KBM-7 (cell line): ENCODE measurements at places on chromosomes 6 and 20.

DNA sequence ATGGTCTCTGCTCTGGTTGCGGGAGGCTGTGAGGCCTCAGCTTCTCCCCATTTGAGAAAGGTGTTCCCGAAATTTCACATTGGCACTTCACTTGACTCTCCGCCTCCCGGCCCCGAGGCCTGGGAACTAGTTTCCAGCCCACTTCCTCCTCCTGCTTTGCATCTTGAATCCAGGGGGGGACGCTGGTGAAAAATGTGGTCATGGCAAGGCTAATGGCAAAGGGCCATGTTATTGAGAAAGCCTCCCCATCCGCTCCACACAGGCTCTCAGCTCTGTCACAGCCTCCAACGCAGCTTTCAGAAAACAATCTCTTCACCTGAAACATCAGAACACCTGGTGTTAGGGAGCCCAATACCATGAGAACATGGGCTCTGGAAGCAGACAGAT, 5.6 kb downstream of the PLAGL2 start:
- DNase-seq, result no peak

- no peak for DNase-seq
Observed at GRCh38 chr6:39343396-39343870, 20.9 kb upstream of the KCNK16 start.

- no peak for DNase-seq
Observed at GRCh38 chr6:30194797-30195690, 18.2 kb downstream of the TRIM26 start.

GRCh38 chr6:131381709-131382093, 191.3 kb upstream of the ARG1 start:
- no peak for DNase-seq

- DNase-seq, result no peak
Observed at GRCh38 chr6:15337582-15337981, 91.7 kb downstream of the JARID2 start.

DNA sequence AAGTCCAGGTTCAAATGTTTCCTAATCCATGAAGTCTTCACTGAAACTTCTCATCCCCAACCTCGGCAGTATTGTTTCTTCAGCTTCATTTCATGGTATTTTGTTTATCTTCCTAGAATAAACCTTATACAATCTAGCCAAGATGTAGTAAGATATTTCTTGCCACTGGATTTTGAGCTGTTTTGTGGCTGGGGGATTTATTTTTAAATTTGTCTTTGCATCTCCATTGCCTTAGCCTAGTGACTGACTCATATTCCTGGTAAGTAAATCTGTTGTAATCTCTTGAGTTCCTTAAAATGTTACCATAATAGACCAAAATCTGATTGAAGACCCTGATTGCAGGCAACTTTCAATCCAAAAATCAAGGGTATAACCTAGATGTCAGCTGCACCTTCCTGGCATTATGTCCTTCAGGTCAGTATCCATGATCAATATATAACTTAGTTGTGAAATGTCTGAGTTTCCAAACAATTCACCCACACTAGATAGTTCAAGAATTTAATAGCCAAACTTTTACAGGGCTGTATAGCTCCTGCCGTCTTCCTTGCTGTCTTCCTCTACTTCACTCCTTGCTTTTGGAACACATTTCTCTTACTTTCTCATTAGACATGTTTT, 4.7 kb upstream of the TRMT11 start:
- DNase-seq, result no peak

- DNase-seq, result no peak
Observed at GRCh38 chr6:68726992-68727391, 91.9 kb downstream of the ADGRB3 start.

DNA sequence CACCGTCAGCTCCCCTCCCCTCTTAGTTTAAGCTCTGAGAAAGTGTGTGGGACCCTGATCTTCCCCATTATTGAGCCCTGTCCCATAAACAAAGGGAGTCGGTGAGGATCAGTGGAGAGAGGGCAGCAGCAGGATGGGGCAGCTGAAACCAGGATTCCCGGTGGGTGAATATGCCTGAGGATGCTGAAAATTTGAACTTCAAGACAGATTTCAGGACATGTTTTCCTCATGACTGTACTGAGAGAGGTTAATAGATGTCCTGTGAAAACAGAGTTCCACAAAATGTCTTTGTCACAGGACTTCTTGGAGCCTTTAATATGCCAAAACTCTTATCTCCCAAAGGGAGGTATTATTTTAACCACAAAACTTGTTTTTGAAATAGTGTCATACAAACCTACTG, 53.5 kb upstream of the SLC22A16 start:
- DNase-seq, result no peak

- no peak for DNase-seq
Observed at GRCh38 chr20:20562507-20562906, 149.9 kb downstream of the RALGAPA2 start.

GRCh38 chr20:38620441-38620840, 18.8 kb downstream of the ARHGAP40 start:
- DNase-seq, result no peak

- DNase-seq, result no peak
Observed at GRCh38 chr6:52253494-52253893, 9.2 kb upstream of the IL17F start.

- DNase-seq, result peak; percentile 71
Observed at GRCh38 chr20:4320291-4320690, 304.9 kb upstream of the RNF24 start.
